ENCODE measurements at places on chromosomes 3 and 15. TPM values are rescaled to one million over a fixed set of nuclear protein-coding genes. Genes with fewer than 3 reads are reported as not detected.
A peak's percentile ranks its signal among the peaks of the same experiment; 100 is the strongest.

The BAHD1 gene
- polyA plus RNA-seq, result 4.1 TPM

- peak overlapping the region; percentile 84 for H3K27ac ChIP-seq
- H3K4me1 ChIP-seq, result peaks cover 33% of the 10 kb centered on the region
- H3K4me3 ChIP-seq, result peak overlapping the region; percentile 69
- H3K36me3 ChIP-seq, result peaks cover 12% of the 10 kb centered on the region
- no peak for DNase-seq
These were observed 500 bp downstream of the PARP6 start for GRCh38 chr15:72271895-72272212.

- H3K27ac ChIP-seq, result no peak overlapping the region
- H3K4me1 ChIP-seq, result no peaks in the 10 kb centered on the region
- no peak for DNase-seq
- H3K27me3 ChIP-seq, result no peaks in the 10 kb centered on the region
These were observed 38.2 kb downstream of the VPS13C start for GRCh38 chr15:62021991-62022600.

DNA sequence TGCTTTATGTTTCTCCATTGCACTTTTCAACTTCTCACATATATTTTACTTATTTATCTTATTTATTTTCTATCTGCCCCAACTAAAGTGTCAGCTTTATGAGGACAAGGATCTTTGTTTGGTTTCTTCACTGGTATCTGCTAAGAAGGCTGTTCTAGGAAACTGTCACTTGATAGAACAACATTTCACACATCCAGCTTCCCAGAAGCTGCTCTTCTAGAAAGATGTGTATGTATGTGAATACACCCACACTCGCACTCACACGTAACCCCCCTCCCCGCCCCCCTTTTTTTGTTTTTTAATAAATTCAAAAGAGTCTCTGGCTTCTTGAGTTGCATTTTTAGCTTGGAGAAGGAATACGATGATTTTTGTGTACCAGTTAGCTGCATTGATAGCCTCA lies 143.1 kb downstream of the AKAP13 start:
- H3K36me3 ChIP-seq, result peaks cover 3% of the 10 kb centered on the region
- no peak overlapping the region for H3K27ac ChIP-seq
- no peaks in the 10 kb centered on the region for H3K4me1 ChIP-seq
- no peaks in the 10 kb centered on the region for H3K27me3 ChIP-seq

The ASB14 gene
- polyA plus RNA-seq, result 0.24 TPM

GRCh38 chr3:169237201-169237600 lies 426.3 kb downstream of the MECOM start:
- no peak overlapping the region for H3K4me3 ChIP-seq
- DNase-seq, result no peak
- no peaks in the 10 kb centered on the region for H3K27me3 ChIP-seq
- H3K36me3 ChIP-seq, result no peaks in the 10 kb centered on the region
- H3K27ac ChIP-seq, result no peak overlapping the region

The MME gene
- 1.4 TPM for polyA plus RNA-seq

DNA sequence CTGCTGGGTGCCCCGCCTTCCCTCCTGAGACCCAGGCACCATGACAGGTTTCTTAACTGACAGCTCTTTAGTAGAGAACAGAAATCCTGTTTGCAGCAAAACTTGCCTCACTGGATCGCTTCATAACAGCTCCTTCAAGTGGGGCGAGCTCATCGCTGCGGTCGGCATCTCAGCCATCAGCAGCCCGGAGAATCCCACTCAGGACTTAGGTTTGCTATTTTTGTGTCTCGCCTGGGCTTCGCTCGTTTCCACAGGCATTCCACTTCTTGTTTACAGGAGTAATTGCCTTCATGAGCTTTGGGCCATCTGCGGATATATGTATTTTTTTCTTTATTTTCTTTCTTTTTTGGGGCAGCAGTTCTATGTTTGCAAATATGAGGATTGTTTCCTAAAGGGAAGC lies 15.7 kb downstream of the KLF13 start:
- DNase-seq, result no peak
- peaks cover 100% of the 10 kb centered on the region for H3K4me1 ChIP-seq
- H3K27ac ChIP-seq, result peak overlapping the region; percentile 32
- H3K27me3 ChIP-seq, result no peaks in the 10 kb centered on the region

The ABHD17C gene
- polyA plus RNA-seq, result 3.1 TPM

GRCh38 chr3:126266291-126266840 lies 86.0 kb upstream of the ALDH1L1 start:
- H3K4me3 ChIP-seq, result no peak overlapping the region
- H3K27me3 ChIP-seq, result no peaks in the 10 kb centered on the region
- H3K4me1 ChIP-seq, result no peaks in the 10 kb centered on the region
- no peaks in the 10 kb centered on the region for H3K36me3 ChIP-seq
- no peak for DNase-seq

- no peaks in the 10 kb centered on the region for H3K4me1 ChIP-seq
- no peaks in the 10 kb centered on the region for H3K36me3 ChIP-seq
- no peak for DNase-seq
- no peaks in the 10 kb centered on the region for H3K27me3 ChIP-seq
- H3K27ac ChIP-seq, result no peak overlapping the region
These were observed 38.3 kb downstream of the SCAPER start for GRCh38 chr15:76866716-76867321.

DNA sequence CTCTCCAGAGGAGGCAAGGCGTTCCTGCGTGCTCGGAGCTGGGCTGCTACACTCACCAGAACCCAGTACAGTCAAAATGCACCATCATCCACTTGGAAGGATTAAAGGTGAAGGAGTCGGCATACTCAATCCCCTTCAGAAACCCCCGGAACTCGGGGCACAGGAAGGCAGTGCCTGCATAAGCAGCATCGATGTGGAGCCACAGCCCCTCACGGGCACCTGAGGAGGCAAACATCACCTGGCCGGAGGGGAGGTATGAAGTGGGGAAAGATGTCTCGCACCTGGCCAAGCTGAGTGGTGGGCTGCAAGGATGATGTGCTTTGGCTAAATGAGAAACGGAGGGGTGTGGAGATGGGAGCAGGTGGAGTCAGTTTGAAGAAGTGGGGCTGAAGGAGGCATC lies 13.0 kb downstream of the HDC start:
- no peak overlapping the region for H3K4me3 ChIP-seq
- no peaks in the 10 kb centered on the region for H3K36me3 ChIP-seq
- no peak overlapping the region for H3K27ac ChIP-seq
- H3K27me3 ChIP-seq, result no peaks in the 10 kb centered on the region
- DNase-seq, result no peak

DNA sequence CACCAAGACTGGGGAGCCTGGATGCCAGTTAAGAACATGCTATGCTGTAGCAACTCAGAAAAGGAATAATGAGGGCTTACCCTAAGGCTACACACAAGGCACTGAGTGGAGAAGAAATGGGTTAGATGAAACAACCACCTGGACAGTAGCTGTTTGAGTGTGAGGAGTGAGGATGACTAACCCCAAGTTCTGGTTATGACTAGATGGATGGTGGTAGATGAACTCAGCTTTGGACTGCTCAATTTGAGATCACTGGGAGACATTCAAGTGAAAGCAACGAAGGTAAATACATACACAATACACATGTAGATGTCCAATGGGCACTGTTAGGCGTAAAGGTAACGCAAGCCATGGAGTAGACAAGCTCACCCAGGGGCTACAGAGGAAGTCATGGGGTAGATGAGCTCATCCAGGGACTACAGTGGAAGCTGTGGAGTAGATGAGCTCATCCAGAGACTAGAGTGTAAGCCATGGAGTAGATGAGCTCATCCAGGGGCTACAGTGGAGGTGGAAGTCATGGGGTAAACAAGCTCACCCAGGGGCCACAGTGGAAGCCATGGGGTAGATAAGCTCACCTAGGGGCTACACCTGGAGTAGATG lies 98.3 kb downstream of the ANO10 start:
- H3K27ac ChIP-seq, result no peak overlapping the region
- H3K4me1 ChIP-seq, result no peaks in the 10 kb centered on the region
- H3K27me3 ChIP-seq, result no peaks in the 10 kb centered on the region
- no peak for DNase-seq
- H3K36me3 ChIP-seq, result no peaks in the 10 kb centered on the region
- no peak overlapping the region for H3K4me3 ChIP-seq

GRCh38 chr3:31659246-31659645 lies 126.5 kb downstream of the STT3B start:
- no peak overlapping the region for H3K27ac ChIP-seq
- H3K4me1 ChIP-seq, result no peaks in the 10 kb centered on the region
- no peak for DNase-seq
- no peak overlapping the region for H3K4me3 ChIP-seq
- H3K27me3 ChIP-seq, result no peaks in the 10 kb centered on the region

DNA sequence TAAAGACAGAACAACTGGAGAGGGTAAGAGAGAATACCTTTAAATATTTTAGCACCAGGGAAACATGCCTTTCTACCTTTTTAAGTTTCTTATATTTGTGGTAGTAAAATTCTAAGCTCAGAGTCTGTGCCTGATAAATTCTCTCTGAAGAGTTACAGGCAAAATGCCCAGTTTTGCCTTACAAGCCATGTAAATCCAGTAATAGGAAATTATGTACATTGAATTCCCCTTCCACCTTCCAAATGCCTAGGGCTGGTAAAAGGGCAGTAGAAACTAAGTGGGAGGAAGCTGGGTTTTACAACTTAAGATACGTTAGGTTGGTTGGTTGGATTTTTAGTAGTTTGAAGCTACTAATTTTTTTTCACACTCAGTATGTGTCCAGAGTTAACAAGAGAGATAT lies 43.1 kb upstream of the TP63 start:
- H3K27ac ChIP-seq, result no peak overlapping the region
- no peak for DNase-seq
- H3K4me1 ChIP-seq, result no peaks in the 10 kb centered on the region
- no peaks in the 10 kb centered on the region for H3K27me3 ChIP-seq
- no peak overlapping the region for H3K4me3 ChIP-seq
- no peaks in the 10 kb centered on the region for H3K36me3 ChIP-seq

DNA sequence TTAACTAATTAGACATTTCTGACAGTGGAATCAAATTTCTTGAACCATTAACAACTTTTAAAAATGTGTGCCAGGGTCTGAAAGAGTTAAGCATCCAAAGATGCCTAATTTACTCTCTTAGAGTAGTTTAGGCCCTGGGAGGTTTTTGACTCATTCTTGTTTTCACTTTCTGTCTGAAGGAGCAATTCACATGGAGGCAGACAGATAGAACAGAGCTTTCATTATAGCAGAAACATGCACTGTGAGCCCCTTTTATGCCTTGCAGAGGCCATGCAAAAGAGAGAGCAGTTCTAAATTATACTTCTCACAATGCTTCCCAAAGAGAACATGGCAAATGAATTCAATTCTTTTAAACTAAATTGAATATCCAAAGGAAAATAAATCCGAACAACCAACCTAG lies 554.8 kb downstream of the MFSD1 start:
- no peak overlapping the region for H3K4me3 ChIP-seq
- DNase-seq, result no peak
- H3K27ac ChIP-seq, result no peak overlapping the region
- no peaks in the 10 kb centered on the region for H3K4me1 ChIP-seq

The CADPS gene
- not detected for polyA plus RNA-seq

The DISP2 gene
- 1.1 TPM for polyA plus RNA-seq

The BSN gene
- not detected for polyA plus RNA-seq

GRCh38 chr3:135311699-135312098 lies 516.6 kb downstream of the EPHB1 start:
- no peak overlapping the region for H3K4me3 ChIP-seq
- no peak for DNase-seq
- H3K27me3 ChIP-seq, result no peaks in the 10 kb centered on the region
- no peaks in the 10 kb centered on the region for H3K4me1 ChIP-seq
- no peaks in the 10 kb centered on the region for H3K36me3 ChIP-seq
- no peak overlapping the region for H3K27ac ChIP-seq

GRCh38 chr3:46950650-46951241 lies 25.8 kb downstream of the CCDC12 start:
- H3K4me1 ChIP-seq, result peaks cover 96% of the 10 kb centered on the region
- no peaks in the 10 kb centered on the region for H3K27me3 ChIP-seq
- H3K27ac ChIP-seq, result no peak overlapping the region
- H3K36me3 ChIP-seq, result no peaks in the 10 kb centered on the region
- no peak for DNase-seq

The DUOXA2 gene
- not detected for polyA plus RNA-seq

- H3K27me3 ChIP-seq, result no peaks in the 10 kb centered on the region
- no peak for DNase-seq
- no peak overlapping the region for H3K27ac ChIP-seq
- no peak overlapping the region for H3K4me3 ChIP-seq
- H3K36me3 ChIP-seq, result peaks cover 2% of the 10 kb centered on the region
These were observed 79.3 kb downstream of the CHSY1 start for GRCh38 chr15:101172501-101173071.

GRCh38 chr3:66210687-66211295 lies 10.0 kb upstream of the SLC25A26 start:
- no peaks in the 10 kb centered on the region for H3K27me3 ChIP-seq
- no peak overlapping the region for H3K27ac ChIP-seq
- no peaks in the 10 kb centered on the region for H3K36me3 ChIP-seq
- H3K4me3 ChIP-seq, result no peak overlapping the region
- no peaks in the 10 kb centered on the region for H3K4me1 ChIP-seq
- DNase-seq, result no peak

DNA sequence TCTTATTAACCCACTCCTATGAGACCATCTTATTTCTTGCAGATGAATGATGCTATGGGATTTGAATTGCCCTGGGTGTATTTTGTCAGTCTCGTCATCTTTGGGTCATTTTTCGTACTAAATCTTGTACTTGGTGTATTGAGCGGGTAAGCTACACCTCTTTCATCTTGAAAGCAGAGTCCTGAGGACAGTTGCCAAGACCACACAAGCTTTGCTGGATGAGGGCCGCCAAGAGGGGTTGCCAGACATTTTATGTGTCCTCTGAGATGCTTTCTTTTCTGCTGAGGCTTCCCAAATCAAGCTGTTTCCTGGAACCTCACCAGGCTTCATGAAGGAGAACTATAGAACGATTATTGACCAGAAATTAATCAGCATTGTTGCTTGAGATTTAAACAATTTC lies 173.2 kb downstream of the CHDH start:
- H3K36me3 ChIP-seq, result no peaks in the 10 kb centered on the region
- no peaks in the 10 kb centered on the region for H3K4me1 ChIP-seq
- DNase-seq, result no peak
- no peaks in the 10 kb centered on the region for H3K27me3 ChIP-seq
- H3K27ac ChIP-seq, result no peak overlapping the region

- no peaks in the 10 kb centered on the region for H3K36me3 ChIP-seq
- no peak for DNase-seq
- H3K4me1 ChIP-seq, result no peaks in the 10 kb centered on the region
- no peak overlapping the region for H3K4me3 ChIP-seq
- H3K27ac ChIP-seq, result no peak overlapping the region
- no peaks in the 10 kb centered on the region for H3K27me3 ChIP-seq
These were observed 71.6 kb downstream of the LRTM1 start for GRCh38 chr3:54856271-54856670.

- no peak for DNase-seq
- no peaks in the 10 kb centered on the region for H3K36me3 ChIP-seq
- H3K27me3 ChIP-seq, result no peaks in the 10 kb centered on the region
- no peaks in the 10 kb centered on the region for H3K4me1 ChIP-seq
These were observed 321.1 kb downstream of the ZIC1 start for GRCh38 chr3:147730284-147730683.

The FES gene
- polyA plus RNA-seq, result 0.28 TPM

The AKAP13 gene
- polyA plus RNA-seq, result 234 TPM
